ENCODE measurements at places on chromosomes 13 and 19.

DNA sequence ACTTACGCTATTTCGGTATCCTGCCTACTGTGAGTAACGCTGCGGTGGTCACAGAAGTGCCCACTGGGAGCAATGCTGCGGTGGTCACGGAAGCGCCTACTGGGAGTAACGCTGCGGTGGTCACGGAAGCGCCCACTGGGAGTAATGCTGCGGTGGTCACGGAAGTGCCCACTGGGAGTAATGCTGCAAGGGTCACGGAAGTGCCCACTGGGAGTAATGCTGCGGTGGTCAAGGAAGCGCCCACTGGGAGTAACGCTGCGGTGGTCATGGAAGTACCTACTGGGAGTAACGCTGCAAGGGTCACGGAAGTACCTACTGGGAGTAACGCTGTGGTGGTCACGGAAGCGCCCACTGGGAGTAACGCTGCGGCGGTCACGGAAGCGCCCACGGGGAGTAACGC lies 52.1 kb upstream of the SOX1 start:
- no peak for DNase-seq

- DNase-seq, result peak; percentile 27
Observed at GRCh38 chr13:25037057-25037813, 58.7 kb upstream of the PABPC3 start.

GRCh38 chr19:48635263-48635965 lies 1.8 kb downstream of the DBP start:
- peak; percentile 88 for DNase-seq

GRCh38 chr13:110298505-110299282 lies 8.3 kb downstream of the COL4A1 start:
- no peak for DNase-seq

DNA sequence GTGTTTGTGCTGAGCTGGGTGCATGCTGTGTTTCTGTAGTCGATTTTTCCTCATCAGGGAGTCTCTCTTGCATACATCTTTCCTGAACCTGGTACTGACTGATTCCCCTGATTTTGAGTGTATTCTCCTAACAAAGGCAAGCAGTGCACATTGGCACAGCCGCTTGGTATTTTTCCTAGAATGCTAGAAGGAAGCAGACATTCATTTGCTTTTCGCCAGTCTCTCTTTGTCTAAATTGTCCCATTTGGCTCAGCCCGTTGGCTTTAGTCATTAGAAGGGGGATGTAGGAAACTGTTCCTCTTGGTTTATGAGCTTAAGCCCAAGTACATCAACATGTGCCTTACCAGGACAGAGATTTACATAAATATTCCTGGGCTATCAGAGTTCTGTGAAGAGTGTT lies 266.1 kb upstream of the TMTC4 start:
- DNase-seq, result no peak

GRCh38 chr13:76928456-76928855 lies 19.9 kb upstream of the ACOD1 start:
- no peak for DNase-seq

- DNase-seq, result peak; percentile 63
Observed at GRCh38 chr19:54029930-54030490, 33.7 kb downstream of the VSTM1 start.

DNA sequence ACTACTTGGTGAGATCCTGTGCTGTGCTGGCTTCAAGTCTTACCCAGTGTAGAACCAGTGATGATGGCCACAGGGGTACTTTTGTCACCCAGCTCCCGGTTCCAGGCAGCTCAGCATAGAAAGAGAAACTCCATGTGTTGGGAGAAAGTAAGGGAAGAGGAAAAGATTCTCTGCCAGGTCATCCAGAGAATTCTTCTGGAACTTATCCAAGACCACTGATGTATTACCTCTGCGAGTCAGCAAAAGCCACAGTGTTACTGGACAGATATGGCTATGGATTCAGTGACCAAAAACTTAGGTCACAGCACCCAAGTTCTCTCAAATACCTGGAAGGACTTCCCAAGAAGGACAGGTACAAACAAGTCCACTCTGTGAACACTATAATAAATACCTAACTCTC lies 399.5 kb upstream of the MIR17HG start:
- no peak for DNase-seq

DNA sequence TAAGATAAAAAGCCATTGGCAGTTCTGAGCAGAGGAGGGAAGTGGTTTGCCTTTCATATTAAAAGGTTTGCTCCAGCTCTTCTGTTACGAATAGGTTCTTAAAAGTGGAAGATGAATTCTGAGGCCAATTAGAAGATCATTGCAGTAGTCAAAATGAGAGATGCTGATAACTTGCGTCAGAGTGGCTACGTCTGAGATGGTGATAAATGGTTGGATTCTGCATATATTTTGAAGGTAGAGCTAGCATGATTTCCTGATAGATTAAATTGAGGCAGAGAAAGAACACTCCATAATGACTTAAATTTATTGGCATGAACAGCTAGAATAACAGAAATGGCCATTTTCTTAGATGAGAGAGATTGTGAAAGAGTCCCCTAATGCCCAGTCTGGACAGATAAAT lies 652.6 kb downstream of the DACH1 start:
- DNase-seq, result no peak

- no peak for DNase-seq
Observed at GRCh38 chr13:113114511-113115362, 7.9 kb upstream of the F10 start.

- DNase-seq, result no peak
Observed at GRCh38 chr13:50366488-50367174, 351.4 kb downstream of the KCNRG start.

DNA sequence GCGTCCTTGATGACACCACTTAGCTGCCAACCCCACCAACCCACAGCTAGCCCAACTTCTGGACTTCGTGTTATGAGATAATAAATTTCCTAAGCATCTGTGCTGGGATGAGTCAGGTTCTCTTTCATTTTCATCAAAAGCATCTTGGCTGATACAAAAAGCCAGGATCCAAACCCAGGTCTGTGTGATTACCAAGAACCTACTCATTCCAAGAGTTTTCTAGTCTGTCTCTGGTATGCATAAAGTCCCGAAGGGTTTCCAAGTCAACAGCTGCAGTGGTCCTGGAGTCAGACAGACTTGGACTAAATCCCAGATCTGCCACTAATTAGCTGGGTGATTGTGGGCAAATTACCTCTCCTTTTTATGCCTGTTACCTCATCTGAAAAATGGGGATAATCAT lies 55.5 kb upstream of the SERP2 start:
- no peak for DNase-seq

DNA sequence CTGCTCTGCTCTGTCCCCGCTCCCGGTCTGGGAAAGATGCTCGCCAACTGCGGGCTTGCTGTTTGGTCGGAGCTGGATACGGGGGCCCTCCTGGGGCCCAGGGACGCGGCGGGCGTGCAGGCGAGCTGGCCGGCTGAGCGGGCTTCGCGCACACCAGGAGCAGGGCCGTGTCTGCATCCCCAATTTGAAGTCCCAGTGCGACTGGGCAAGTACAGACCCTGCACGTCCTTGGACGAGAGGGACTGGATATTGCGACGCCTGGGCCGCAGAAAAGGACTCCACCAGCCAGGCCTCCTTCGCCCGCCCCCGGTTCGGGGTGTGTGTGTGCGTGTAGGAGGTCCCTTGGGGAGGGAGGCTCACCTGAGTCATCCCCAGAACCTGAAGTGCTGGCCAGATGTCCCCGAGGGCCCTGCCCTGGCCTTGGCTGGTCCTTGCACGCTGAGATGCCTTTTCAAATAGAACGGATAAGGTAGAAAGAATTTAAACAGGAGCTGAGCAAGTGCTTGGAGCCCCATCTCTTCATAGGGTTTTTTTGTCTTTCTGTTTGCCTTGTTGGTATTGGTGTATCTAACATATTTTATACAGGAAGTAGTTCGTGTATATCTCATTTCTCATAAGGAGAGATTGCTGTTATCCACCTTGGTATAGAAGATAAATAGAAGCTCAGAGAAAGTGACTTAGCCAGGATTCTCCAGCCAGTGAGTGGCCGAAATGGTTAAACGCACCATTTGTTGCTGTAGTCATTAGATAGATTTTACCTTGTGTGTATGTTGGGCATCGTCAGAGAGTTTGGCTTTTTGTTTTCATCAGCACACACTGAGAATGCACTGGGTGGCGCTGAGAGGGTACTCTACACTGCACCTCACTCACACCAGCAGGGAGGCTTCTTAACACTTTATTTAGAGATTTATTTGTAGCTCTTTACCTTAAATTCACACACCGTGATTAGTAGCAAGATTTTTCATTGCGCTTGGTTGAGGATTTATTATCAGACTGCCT lies 1.1 kb downstream of the NAXD start:
- DNase-seq, result peak; percentile 59

- DNase-seq, result no peak
Observed at GRCh38 chr19:28532765-28533341, 680.1 kb downstream of the UQCRFS1 start.

DNA sequence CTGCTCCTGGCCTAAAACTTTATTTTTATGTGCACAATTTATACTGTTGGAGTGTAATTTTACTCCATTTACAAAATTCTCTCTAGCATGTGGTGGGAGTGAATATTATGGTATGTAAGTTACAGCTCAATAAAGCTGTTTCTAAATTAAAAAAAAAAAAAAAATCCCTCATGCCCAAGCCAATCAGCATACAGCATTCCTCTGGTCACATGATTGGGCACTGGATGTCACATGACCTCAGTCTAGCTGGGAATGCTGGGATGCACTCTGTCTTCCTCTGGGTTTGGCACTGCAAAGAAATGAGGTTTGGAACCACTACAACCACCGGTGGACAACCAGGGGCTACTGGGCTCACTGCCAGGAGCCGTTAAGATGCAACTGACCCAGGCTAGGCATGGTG lies 67.6 kb downstream of the ZNF557 start:
- DNase-seq, result no peak

- no peak for DNase-seq
Observed at GRCh38 chr13:102651892-102652291, 43.0 kb downstream of the METTL21C start.

GRCh38 chr13:57624565-57625435 lies 6.7 kb upstream of the PCDH17 start:
- DNase-seq, result peak; percentile 12

DNA sequence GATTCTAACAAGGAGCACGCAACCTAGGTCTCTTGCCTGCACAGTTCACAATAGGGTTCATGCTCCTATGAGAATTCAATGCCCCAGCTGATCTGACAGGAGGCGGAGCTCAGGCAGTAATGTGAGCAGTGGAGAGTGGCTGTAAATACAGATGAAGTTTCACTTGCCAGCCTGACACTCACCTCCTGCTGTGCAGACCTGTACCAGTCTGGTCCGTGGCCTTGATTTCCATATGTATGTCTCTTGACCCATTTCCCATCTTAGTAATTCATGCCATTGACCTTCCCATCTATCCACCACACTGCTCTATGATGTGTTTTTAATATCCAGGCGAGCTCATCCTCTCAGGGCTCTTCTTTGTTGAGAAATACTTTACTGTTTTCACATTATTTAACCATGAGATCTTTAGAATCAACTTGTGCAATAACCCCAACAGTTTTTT lies 95.2 kb downstream of the LRCH1 start:
- peak; percentile 40 for DNase-seq

GRCh38 chr13:84645196-84646012 lies 763.1 kb upstream of the SLITRK1 start:
- no peak for DNase-seq

DNA sequence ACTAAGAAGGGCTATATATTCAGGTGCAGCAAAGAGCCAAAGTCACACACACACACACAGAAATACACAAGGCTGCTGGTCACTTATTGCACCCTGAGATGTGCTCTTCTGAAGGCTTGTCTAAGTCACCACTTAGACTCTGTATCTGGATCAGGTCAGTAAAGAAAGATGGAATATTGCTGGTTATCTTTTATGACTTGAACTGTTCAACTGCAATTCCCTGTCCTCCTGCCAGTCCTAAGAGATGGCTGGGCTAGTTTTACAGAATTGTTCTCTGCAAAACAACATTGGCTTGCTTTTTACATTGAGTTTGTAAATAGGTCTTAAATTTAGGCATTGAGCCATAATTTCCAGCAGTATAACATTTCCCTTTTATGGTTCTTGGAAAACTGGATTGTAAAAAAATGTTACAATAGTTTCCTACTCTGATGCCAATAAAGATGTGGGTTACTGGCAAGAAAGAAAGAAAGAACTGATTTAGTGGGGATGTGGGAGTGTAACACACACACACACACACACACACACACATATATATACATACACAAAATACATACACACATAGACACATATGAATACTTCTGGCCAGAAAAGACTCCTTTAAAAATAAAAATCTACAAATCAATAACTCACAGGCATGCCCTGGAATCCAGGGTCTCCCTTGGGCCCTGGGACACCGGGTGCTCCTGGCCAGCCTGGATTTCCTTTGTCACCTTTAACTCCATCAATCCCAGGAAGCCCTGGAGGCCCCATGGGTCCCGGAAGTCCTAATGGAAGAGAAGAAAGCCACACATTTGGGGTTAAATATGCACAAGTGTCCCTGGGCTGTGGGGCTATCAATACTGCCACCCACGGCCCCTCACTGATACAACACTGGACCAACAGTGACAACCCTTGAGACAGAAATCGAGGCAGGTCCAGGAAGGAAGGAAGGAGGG lies 137.7 kb downstream of the COL4A1 start:
- no peak for DNase-seq
